ENCODE measurements at places on chromosomes 1 and 21.

DNA sequence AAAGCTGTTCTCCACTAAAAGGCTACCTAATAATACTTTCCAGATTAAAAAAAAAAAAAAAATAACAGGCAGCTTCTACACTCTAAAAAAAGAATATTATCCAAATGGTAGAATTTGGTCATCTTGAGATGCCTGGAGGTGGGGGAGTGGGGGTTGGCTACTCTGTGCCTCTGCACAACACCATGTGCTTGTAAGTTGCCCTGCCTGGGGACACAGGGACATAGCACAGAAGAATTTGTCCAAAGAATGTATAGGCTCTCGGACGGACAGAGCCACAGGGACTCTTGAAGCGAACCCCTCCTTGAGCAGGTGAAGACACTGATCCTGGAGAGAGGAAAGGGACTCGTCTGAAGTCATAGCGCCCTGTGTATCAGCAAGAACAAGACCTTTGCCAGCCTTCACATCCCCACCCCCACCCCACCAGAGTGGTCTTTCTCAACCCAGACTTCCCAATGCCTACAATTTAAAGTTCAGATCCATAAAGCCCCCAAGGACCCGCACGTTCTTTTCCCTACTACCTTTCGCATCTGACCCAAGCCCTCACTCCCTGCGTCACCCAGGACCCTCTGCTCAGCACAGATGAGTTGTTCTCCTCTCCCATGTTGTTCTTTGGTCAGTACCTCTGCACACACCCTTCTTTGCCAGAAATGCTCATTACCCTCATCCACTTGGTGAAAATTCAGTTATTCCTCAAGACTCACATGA is 72.6 kb downstream of the LGR6 start:
- DNase-seq, result no peak

DNA sequence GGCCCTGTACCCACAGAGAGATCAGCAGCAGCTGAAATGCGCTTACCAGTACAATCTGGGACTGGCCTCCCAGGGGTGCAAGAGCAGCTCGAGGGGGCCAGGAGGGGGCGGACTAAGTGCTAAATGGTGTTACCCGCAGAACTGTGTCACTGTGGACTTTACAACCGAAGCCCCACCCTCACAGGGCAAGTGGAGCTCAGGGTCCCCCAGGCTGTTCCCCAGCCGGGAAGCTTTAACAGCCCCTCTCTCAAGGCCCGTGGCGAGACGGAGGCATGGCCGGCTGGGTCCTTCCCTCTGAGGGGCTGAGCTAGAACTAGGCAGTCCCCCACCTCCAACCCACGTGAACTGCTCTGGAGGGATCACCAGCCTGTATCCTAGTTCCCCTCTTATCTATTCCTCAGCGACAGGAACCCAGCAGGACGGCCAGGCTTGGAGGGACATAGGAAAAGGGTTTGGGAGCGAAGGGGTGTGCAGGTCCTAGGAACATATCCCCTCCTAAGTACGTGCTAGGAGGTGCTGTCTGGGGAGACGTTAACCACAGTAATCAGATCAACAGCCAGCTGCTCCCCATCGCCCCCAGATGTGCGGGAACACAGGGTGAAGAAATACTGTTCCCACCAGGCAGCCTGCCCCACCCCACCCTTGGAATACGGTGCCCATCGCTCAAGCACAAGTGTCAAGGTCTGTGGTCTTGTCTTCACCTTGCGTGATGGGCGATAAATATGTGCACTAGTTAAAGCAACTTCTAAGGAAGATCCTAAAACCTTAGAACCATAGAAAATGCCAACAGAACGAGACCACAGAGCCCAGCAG is 24.4 kb downstream of the ZBTB17 start:
- DNase-seq, result no peak

- DNase-seq, result no peak
Measured at GRCh38 chr1:182484531-182485257, 34.7 kb downstream of the RGSL1 start.

DNA sequence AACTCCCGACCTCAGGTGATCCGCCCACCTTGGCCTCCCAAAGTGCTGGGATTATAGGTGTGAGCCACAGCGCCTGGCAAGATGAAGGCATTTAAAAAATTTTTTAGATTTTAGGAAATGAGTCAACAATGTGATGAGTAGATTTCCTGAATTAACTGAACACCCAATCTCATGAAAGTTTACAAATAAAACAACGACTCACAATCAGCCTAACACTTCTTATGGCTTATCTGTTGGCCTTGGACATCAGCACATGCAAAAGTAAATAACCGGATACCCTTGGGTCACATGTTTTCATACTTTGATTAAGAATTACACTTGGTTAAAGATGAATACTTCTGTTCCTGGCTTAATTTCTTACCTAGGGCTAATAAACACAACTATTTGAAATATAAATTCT is 3.0 kb downstream of the GNG12 start:
- DNase-seq, result no peak

GRCh38 chr1:46554597-46555381 is 3.3 kb upstream of the KNCN start:
- DNase-seq, result no peak

- DNase-seq, result no peak
Measured at GRCh38 chr1:198168227-198168626, 11.4 kb downstream of the NEK7 start.

GRCh38 chr1:24476571-24476970 is 26.1 kb upstream of the RCAN3 start:
- DNase-seq, result no peak

All from thoracic aorta (tissue), 2 donors.